ENCODE measurements at places on chromosomes 1 and 21.
A peak's percentile ranks its signal among the peaks of the same experiment; 100 is the strongest.

DNA sequence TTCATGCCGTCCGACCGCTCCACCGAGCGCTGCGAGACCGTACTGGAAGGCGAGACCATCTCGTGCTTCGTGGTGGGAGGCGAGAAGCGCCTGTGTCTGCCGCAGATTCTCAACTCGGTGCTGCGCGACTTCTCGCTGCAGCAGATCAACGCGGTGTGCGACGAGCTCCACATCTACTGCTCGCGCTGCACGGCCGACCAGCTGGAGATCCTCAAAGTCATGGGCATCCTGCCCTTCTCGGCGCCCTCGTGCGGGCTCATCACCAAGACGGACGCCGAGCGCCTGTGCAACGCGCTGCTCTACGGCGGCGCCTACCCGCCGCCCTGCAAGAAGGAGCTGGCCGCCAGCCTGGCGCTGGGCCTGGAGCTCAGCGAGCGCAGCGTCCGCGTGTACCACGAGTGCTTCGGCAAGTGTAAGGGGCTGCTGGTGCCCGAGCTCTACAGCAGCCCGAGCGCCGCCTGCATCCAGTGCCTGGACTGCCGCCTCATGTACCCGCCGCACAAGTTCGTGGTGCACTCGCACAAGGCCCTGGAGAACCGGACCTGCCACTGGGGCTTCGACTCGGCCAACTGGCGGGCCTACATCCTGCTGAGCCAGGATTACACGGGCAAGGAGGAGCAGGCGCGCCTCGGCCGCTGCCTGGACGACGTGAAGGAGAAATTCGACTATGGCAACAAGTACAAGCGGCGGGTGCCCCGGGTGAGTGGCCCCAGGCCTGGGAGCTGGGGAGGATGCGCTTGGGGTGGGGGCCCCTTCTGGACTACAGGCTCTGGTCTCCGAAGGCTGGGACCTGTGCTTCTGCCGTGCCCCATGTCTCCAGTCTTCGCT, 1.1 kb downstream of the SKI start:
- DNase-seq: peak; percentile 65

DNA sequence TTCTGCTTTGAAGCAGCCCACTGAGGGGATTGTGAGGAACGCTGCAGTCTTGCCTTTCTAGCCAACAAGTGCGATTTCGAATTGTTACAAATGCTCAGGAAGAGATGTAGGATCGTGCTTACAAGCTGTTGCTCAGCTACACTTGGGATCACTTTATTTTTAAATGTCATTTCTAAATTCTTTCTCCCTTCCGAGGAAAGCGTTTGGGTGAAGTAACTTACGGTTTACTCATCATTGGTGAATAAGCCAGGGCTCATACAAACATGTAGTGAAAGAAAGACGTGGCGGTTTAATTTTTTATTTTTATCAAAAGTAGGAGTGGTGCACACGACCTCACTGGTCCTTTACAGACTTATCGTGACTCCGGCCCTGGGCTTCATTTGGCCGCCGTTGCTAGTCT, 386.6 kb downstream of the KIF26B start:
- DNase-seq: no peak

DNA sequence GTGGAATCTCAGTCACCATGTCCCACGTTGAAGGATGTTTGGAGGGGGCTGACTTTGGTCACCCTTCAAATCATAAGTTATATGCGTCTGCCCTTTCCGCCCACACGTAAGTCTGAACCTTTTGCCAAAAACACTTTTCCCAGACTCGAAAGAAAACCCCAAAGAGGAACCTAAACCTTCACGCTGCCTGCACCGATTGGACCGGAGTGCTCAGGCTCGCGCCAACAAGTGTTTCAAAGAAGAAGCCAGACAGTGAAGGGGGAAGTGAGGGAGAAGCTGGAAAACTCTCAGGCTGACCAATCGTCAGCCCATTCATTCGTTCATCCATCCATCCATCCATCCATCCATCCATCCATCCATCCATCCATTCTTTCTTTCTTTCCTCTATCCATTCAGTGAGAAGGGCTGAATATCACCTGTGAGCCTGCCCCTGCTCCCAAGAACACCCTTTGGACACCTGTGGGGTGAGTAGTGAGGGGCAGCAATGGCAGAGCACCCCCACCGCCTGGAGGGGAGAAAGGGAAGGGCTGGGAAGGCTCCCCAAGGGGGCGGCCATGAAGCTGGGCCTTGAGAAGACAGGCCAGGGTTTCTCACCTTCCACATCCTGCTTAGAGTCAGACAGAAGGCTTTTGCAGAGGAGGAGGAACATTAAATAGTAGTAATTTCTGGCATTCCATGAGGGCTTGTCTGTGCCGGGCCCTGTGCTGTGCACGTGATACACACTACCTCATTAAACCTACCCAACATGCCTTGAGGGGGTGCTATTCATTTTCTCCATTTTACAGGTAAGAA, 27.1 kb upstream of the RUNX3 start:
- no peak for DNase-seq

DNA sequence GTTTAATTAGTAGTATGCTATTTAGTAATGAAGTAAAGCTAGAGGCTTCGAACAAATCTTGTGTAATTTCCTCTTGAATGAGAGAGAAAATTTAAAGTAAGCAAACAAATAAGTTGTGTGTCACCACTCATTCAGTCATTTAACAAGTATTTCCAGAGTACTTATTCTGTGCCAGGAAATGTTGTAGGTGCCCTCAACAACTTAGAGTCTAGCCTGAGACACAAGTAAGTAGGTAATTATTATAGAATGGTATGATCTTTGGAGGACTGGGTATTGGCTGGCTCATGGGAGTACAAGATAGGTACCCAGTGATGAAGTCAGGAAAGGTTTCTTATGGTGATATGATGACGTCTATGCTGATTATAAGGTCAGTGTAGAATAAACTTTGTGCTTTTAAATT, 17.4 kb upstream of the METTL18 start:
- DNase-seq: no peak

DNA sequence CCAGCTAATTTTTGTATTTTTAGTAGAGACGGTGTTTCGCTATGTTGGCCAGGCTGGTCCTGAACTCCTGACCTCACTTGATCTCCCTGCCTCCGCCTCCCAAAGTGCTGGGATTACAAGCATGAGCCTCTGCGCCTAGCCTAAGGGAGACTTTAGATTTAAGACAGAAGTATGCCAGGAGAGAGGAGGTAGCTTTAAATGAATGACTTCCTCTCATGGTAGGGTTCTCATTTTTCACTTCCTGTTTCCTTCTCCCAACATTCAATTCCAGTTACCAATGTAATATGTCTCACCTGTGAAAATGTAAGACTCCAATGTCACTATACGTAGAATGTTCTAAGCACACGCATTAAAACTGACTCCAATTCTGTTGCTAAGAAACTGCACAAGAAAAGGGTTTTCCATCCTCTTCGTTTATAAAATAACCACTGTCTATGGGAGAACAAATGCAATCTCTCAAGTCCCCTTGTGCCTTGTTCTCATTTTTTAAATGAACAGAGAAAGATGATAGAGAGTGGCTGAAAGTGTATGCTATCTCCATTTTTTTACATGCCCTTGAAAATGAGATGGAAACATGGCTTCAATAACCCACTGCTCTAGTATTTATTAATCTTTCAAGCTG, 140.0 kb downstream of the SLC45A1 start:
- DNase-seq: peak; percentile 51

DNA sequence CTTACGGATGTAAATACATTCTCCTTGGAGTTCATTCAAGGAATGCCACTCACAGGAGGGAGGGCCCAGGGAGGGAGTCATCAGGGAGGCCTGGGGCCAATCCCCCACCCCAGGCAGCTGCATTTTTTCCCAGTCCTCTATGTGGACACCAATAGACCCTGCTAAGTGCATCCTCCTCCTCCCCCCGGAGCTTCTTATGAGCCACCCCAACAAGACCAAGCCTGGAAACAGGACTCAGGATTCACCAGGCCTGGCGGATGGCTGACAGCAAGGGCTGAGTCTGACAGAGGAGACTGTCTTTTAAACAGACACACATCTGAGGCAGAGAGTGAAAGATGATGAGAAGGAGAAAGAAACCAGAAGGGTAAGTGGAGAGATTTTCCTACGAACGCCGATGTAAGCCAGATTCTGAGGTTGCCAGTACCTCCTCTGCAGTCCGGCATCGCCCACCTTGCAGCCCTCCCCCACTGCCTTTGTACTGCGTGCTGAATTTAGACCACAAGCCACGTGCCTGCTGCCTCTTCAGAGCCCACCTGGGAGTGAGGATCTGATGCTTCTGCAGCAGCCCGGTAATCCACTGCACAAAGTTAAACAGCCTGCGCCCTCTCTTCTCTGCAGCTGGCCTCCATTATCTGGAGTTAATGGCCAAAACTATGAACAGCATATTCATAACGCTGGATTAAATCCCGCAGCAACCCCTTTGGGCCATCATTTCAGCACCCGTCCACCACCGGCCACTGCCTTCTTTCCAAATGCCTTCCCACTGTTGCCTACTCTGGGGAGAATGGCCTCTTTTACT, 17.6 kb upstream of the SFPQ start:
- DNase-seq: peak; percentile 82

GRCh38 chr1:197486946-197487345, 218.9 kb downstream of the CRB1 start:
- no peak for DNase-seq

DNA sequence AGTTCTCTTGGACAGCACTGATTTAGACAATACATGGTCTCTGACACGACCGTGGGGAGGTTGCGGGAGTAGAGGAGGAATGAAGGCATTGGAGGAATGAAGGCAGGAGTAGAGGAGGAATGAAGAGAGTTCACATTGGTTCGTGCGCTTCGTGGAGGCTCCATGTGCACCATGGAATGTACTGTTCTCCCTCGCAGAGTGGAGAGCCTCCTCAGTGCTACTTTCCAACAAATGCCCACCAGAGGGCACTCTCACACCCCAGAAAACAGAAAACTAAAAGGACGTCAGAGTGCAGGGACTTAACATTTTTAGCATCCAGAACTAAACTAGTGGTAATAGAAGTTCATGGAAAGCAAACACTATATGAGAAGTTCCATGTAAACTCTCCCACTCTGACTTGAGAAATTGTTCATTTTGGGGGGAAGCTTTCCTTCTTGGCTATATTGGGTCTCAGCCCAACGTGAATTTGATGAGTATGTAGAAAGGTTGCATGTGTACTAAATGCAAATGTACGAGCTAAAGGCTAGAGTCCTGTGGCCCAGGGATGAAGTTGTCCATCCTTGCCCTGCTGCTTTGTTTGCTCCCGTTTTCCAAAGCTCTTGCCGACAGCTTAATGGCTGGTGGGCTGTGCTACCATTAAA, 211.6 kb downstream of the LMX1A start:
- peak; percentile 83 for DNase-seq

- DNase-seq: no peak
These were observed 24.6 kb downstream of the PKP1 start for GRCh38 chr1:201307760-201308499.

DNA sequence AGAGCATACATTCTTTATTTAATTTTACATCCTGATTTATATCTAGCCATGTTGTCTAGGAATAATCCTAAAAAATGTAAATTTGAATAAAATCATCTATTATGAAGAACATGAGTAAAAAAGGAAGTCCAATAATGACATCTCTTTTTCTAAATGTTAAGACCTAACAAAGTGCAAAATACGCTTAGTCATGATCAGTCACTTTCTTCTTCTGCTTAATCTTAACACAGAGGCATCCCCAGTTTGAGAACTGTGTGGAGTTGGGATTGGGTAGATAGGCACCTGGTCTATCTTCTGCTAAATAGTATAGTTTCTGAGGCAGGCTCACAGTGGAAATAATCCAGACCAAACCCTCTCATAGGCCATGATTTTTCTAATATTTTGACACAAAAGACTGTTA, 311.7 kb upstream of the LRRC7 start:
- DNase-seq: no peak

- peak; percentile 27 for DNase-seq
These were observed 26.6 kb upstream of the RGS13 start for GRCh38 chr1:192609110-192610079.

DNA sequence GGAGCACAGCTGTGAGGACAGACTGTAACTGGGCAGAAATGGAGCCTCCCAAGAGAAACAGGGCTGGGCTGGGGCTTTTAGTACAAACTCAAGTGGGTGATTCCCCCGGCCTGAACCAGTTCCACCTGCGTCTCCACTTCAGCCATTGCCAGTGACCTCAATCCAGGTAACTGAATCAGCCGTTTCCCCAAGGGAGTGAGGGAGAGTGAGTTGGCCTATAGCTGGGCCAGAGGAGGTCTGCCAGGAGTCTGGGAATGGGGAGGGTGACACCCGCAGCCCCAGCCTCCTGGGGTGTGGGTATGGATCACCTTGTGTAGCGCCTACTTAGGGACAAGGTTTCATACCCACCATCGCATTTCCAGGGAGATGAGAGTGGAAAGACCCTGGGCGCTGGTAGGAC, 8.5 kb downstream of the SLC26A9 start:
- no peak for DNase-seq

- DNase-seq: no peak
These were observed 13.8 kb downstream of the TMEM51 start for GRCh38 chr1:15167386-15167785.

DNA sequence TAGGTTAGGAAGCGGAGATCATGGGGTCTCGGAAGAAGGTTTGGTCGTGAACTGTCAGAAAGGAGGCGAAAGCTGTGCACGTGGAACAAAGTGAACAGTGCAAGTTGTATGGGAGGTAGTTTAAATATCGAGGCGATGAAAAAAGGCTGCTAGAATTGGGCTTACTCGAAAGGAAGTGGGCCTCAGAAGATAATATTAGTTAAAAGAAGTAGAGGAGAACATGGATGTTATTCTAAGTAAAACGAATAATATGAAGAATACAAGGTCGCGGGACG, 571 bp downstream of the WDR3 start:
- DNase-seq: no peak

- peak; percentile 40 for DNase-seq
These were observed 82.6 kb downstream of the C1orf21 start for GRCh38 chr1:184469396-184469795.

DNA sequence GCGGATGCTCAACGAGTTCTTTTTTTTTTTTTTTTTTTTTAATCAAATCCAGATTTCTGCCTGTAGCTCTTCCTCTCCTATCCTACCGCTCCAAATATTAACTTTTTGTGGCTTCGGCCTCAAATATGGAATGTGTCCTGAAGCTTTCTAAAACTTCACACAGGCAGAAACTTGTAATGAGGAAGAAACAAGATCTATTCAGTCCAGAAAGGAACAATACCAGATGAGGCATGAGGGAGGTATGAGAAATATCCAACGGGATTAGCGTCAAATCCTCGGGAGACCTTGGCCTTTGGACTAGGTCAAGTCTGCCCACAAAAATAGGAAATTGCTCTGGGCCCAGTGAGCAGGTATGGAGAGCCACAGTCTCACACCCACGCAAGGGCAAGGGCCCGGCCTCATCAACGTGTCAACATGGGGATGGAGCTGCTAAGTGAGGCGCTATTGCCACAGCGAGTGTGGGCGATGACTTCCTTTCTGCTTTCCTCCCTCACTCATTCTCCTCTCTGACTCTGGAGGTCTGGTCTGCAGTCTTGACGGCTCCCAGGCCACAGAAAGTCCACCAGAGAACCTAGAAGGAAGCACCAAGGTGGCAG, 66.6 kb downstream of the BCAR3 start:
- no peak for DNase-seq

DNA sequence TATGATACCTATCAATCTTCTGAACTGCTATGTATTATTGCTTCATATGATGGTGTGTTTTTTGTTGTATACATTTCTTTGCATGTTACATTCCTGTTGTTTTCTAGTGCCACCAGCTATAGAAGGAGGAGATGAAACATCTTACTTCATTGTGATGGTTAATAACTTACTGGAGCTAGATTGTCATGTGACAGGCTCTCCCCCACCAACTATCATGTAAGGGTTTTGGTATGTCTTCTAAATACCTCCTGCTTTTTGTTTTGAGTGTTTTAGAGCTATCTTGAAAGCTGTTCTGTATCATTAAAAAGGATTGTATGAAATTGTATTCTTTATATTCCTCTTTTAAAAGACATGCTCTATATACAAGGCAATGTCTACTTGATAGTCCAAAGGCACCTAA, 282.7 kb downstream of the HMCN1 start:
- no peak for DNase-seq
